Fibroblast of skin of right quadriceps (primary cell): ENCODE measurements at places on chromosomes 6 and 20.

- DNase-seq, result no peak
Observed at GRCh38 chr6:108763931-108764579, 84.2 kb upstream of the ARMC2 start.

GRCh38 chr20:34131491-34131890 is 19.4 kb upstream of the EIF2S2 start:
- DNase-seq, result peak; percentile 22

DNA sequence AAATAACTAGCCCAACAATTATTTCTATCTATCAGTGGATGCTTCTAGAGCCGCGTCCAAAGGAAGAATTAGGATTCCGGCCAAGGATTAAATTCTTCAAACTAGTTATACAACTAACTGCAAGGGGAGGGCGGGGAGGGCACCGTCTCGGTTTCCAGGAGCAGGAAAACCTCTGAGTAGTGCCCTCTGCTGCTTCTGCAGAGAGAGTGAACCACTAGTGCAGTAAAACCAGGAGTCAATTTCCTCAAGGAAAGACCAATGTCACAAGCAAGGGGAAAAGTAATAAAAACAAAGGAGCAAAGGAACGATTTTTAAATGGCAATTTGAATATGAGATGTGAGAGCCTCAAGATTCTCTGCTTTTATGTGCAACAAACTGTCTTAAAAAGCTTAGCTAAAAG is 16.5 kb upstream of the UBE2J1 start:
- DNase-seq, result peak; percentile 22

- DNase-seq, result peak; percentile 14
Observed at GRCh38 chr20:41387444-41387851, 20.8 kb upstream of the EMILIN3 start.

DNA sequence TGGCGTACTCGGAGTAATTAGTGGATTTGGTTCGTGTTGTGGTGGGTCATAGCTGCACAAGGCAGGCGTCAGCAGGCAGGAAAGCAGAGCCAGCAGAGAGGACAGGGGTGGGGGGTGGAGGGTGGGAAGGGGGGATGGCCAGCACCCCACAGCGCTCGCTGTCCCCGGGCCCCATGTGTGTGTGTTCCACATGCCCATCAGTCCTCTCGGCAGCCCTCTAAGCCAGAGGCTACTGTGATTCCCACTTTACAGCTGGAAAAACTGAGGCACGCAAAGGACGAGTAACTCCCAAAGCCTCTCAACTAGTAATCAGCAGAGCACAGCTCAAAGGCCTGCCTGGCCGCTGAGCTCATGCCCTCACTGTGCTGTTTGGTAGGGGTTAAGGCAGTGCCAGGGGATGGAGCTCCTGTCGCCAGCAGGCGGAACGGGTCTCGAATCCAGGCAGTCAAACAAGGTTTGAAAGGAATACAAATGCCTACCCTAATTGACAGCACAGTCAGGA is 175.2 kb downstream of the ZDHHC14 start:
- no peak for DNase-seq

DNA sequence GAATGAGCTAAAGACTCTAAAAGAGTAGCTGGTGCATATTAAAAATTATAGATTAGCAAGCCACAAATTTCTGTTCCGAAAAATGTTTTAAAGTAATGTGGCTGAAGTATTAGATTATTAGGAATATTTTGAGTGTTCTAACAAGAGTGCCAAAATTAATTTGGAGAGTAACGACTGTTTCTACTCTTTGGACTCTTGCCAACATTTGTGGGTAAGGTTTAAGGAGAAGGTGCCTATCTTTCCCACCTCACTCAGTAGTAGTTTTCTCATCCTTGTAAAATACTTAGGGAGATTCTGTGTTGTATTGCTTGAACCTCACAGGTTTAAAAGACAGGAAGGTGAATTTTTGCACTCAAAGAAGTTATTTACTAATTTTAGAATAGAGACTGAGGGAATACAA is 5.0 kb downstream of the HSF2 start:
- DNase-seq, result no peak

DNA sequence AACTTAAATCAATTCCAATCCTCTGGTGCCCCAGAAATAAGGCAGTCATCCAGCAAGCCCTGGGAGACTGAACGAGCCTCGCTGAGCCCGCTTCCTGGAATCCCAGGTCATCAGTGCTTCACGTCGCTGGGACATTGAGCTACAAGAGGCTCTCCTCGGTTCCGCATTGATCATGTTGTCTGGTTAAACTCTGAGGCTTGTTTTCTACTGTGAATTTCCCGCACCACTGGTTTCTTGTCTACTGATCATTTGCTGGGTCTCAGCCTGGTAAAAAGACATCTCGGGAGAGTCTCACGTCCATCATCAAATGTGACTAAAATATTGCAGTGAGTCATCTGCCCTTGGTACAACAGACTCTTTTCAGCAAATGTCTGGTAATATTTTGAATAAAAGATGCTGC is 569.2 kb downstream of the QKI start:
- no peak for DNase-seq

DNA sequence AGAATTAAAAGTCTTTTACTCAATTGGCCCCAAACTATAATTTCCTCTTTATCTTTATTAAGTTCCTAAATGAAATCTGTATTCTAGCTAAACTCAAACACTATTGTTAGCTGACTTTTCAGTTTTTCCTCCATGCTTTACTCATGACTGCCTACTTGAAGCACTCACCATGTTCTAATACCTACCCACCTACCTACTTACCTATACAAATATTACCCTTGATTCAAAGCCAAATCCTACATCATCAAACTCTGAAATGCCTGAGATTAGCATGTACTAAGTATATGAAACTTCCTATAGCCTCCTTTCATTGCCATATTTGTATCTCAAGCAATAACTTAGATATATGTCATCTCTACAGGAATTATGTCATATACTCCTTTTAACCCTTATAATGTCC is 259.7 kb downstream of the HDGFL1 start:
- no peak for DNase-seq

- DNase-seq, result peak; percentile 25
Observed at GRCh38 chr6:132797951-132798868, at the start of gene SLC18B1. Gene SLC18B1 (minus strand): TSS chr6:132798637. CDS start chr6:132798456, 181 bp downstream.

GRCh38 chr6:125191916-125192609 is 38.5 kb downstream of the TPD52L1 start:
- DNase-seq, result peak; percentile 75

DNA sequence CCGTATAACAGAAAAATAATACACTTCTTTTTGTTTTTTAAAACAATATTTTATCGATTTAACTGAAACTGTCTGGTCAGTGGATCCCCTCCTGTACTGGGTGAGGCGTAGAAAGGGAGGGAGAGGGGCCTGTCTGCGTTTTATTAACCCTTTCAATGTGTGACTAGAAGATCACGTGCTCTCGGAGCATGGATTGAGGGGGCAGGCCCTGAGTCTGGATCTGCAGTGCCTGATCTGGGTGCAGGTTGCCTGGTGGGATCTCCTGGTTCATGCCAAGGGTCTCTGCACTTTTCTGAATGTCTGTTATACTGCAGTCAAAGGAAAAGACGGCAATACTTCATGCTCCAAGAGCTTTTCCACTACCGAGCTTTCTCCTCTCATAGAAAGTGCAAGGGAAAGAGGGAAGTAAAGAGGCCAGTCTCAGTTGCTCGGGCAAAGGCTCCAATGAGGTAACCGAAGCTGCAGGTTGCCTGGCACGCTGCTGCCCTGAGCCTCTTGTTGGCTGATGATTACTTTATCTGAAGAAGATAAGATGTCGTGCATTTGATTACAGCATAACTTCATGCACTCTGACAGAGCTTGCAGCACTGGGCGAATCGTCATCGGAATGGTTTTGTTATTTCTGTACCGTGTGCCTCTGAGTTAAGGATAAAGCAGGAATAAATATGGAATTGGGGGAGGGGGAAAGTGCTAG is 167.5 kb upstream of the PMEPA1 start:
- DNase-seq, result no peak

GRCh38 chr20:3937618-3938017 is 48.4 kb downstream of the PANK2 start:
- DNase-seq, result no peak

GRCh38 chr20:46832555-46832954 is 62.1 kb upstream of the EYA2 start:
- no peak for DNase-seq
